ENCODE measurements at places on chromosomes 13 and 19.
A peak's percentile ranks its signal among the peaks of the same experiment; 100 is the strongest.

DNA sequence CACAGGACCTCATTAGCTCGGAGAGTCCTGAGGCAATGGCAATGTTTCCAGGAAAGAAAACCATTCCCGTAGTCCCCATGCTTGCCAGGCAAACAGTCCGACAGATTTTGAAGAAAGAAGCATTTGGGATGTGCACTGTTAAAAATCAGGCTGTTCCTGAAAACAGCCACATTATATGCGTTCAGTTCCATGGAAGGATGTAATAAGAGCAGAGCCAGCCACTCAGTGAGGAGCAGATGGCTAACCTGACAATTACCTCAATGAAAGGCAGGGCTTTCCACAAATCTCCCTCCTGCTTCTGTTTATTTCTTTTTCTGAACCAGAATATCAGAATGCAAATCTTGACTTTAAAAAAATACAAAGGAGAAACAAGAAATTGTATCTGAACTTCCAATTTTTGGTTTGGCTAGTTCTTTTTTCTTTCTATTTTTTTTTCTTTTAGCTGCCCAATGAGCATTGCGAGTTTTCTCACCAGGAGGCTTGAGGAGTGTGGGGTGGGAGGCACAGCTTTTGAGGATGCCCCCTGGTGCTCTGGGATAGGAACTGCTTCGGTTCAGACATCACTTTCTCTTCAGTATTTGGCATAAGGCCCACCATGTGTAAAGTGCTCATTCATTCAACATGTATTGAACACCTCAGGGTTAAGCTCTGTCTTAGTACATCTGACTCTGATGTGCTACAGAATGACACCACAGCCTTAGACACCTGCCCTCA lies 124.2 kb downstream of the TBC1D4 start:
- DNase-seq: peak; percentile 58

- no peak for DNase-seq
These were observed 87.5 kb upstream of the CSNK1A1L start for GRCh38 chr13:37192956-37193355.

DNA sequence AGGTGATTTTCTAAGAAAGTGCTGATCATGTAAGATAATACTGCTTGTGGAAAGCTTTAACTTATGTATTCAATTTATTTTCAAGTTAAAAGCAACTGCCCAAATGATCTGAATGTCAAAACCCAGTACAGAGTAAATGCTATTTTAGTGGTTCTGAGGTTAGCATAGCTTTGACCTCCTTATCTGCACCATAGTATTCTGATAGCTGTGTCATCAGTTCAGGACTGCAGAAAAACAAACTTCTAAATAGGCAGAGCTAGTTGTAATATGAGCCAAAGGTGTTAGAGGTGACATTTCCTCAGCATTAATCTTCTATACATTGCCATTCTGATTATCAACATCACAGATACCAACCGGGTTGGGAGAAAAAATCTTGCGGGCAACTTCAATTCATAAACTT lies 758.7 kb downstream of the SLITRK5 start:
- DNase-seq: no peak

DNA sequence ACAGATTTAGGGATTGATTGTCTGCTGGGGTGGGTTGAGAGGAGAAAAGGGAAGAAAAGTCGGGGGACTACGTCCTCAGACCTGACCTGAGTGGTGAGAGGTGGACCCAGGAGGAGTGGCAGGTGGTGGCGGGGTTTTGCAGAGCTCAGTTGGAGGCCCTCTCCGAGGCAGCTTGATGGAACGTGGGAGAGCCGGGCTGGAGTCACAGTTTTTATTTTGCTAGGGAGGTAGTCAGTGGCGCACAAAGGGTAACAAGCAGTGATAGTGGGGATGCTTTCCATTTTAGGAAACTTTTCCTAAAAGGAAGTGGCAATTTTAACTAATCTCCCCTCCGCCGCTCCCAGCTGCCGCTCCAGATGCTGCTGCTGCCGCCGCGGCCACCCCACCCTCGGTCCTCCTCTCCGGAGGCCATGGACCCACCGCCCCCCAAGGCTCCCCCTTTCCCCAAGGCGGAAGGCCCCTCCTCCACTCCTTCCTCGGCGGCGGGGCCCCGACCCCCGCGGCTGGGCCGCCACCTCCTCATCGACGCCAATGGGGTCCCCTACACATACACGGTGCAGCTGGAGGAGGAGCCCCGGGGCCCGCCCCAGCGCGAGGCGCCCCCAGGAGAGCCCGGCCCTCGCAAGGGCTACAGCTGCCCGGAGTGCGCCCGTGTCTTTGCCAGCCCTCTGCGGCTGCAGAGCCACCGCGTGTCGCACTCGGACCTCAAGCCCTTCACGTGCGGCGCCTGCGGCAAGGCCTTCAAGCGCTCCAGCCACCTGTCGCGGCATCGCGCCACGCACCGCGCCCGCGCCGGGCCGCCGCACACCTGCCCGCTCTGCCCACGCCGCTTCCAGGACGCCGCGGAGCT lies 1.1 kb upstream of the ZNF581 start:
- no peak for DNase-seq

GRCh38 chr13:51687947-51688714 lies 103.9 kb downstream of the WDFY2 start:
- no peak for DNase-seq

DNA sequence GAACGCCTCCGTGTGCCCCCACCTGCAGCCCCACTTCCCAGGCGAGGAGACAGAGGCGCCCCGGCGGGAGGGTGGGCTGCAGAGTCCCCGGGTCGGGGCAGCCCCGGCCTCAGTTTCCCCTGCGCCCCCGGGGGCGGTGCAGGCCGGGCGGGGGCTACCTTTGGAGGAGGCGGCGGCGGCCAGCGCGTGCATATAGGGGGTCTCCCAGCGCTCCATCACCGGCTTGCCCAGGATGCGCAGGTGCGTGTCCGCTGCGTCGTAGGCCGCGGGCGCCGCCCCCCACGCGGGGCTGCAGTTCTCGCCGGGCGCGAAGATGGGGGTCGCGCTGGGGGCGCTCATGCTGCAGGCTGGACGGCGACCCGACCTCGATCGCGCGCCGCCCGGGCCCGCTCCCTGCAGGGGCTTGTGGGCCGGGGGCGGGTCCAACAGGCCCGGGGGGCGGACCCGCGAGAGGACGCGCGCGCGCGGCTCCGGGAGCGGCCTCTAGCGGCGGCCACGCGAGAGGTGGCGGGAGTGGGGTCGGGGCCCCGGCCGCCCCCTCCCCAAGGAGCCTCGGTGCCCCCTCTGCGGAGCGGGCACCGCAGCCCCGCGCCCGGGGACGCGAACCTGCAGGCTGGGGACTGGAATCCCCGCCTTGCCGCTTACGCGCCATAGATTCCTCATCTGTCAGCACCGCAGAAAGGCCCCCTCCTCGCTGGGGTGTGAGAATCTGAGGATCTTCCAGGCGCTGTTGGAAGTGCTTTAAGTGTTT lies at the start of gene GAMT:
GAMT (minus strand) TSS at position 405 of the 751 bp plus-strand sequence; CDS start at position 339, 66 bp downstream.
- no peak for DNase-seq

DNA sequence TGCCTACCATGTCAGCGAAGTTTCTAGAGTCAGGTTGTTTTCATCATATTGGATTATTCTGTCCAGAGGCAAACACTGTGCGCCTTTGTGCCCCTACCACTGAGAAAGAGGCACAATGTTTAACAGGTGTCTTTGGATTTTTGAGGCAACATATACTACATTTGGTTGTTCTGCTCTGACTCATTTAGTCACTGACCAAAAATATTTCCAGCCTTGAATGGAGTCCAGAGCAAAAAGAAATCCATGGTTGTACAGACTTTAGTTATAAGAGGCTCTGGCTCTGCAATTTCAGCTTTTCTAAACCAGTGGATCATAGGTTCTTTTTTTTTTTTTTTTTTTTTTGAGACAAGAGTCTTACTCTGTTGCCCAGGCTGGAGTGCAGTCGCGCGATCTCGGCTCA lies 35.7 kb downstream of the LACC1 start:
- DNase-seq: no peak

- no peak for DNase-seq
These were observed 2.0 kb downstream of the GGN start for GRCh38 chr19:38385804-38386257.

GRCh38 chr13:58843071-58843470 lies 1211.5 kb downstream of the PCDH17 start:
- DNase-seq: no peak

DNA sequence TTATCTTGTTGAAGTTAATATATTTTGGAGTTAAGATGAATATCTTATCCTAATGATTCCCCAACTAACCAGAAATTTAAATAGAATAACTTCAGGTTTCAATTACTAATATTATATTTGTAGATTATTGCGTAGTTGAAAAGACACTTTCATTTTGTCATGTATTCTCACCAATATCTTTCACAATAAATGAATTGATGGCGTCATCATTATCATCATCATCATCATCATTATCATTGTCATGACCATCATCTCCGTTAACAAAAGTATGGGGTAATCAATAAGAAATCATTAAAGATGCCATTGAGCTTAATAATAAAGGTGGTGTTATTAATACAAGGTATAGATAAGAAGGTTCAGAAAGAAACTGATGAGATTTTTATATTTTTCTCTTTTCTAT lies 768.8 kb upstream of the SLC10A2 start:
- no peak for DNase-seq

DNA sequence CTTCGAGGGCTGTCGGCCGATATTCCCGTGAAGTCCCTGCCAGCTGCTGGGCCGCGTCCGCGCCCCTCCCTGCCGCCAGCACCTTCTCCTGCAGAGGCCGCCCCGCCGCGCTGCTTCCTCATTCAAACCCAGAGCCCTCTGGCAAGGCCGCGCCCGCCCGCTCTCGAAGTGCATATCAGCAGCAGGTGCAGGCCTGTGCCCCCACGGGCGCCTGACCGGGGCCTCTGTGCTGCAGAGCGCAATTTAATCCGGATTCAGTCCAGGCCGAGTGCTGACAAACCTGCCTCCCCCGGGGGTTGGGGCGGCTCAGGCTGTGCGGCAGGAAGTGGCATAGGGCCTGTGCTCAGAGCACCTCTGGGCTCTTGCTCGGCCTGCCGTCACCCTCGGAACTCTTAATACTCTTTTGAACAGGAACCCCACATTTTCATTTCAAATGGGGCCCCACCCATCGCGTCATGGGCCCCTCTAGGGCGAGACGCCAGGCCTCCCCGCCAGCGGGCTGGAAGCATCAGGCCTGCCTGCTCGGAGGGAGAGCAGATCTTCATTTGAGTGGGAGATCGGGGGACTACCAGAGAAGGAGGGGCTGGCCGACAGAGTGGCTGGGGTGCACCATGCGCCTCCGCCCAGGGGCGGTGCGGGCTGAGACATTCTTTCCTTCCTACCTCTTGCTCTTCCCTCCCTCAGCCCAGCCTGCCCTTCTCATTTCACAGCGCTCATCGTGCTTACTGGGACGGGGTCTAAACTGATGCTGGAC lies 125.7 kb downstream of the TNFRSF19 start:
- no peak for DNase-seq

- DNase-seq: no peak
These were observed 195.5 kb downstream of the ZNF536 start for GRCh38 chr19:30567536-30568232.

DNA sequence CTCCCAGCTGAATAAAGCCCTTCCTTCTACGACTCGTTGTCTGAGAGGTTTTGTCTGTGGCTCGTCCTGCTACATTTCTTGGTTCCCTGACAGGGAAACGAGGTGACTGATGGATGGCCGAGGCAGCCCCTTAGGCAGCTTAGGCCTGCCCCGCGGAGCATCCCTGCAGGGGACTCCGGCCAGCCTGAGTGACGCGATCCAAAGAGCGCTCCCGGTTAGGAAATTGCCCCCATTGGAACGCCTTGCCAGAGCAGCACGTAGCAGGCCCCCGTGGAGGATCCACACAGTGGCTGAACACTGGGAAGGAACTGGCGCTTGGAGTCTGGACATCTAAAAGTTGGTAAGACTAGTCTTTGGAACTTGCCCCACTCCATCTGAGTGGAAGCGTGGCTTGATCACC lies 296.8 kb upstream of the SGCG start:
- no peak for DNase-seq

DNA sequence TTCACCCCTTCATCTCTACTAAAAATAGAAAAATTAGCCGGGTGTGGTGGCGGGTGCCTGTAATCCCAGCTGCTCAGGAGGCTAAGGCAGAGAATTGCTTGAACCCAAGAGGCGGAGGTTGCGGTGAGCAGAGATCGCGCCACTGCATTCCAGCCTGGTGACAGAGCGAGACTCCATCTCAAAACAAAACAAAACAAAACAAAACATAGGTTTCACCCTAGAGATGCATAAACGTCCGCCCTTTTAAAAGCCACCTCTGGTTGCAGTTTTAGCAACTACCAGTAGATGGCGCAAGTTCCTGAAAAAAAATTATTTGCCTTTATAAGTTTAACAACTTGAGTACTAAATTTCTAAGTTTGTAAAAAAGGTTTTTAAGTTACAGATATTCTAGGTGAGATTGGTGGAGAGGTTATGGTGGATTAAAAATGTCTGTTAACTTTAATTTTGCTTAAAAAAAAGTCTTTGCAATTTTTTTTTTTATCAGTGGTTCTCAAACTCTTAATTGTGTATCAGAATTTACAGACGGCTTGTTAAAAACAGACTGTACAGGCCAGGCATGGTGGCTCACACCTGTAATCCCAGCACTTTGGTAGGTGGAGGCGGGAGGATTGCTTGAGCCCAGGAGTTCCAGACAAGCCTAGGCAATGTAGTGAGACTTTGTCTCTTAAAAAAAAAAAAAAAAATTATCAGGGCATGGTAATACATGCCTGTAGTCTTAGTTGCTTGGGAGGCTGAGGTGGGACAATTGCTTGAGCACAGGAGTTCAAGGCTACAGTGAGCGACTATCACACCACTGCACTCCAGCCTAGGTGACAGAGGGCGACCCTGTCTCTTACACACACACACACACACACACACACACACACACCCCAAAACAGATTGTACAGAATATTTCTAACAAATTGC lies 42.1 kb downstream of the NAA16 start:
- DNase-seq: peak; percentile 75

- DNase-seq: no peak
These were observed 6.5 kb downstream of the TNFSF13B start for GRCh38 chr13:108276060-108276459.

- no peak for DNase-seq
These were observed 848.5 kb downstream of the DACH1 start for GRCh38 chr13:71018544-71018943.

DNA sequence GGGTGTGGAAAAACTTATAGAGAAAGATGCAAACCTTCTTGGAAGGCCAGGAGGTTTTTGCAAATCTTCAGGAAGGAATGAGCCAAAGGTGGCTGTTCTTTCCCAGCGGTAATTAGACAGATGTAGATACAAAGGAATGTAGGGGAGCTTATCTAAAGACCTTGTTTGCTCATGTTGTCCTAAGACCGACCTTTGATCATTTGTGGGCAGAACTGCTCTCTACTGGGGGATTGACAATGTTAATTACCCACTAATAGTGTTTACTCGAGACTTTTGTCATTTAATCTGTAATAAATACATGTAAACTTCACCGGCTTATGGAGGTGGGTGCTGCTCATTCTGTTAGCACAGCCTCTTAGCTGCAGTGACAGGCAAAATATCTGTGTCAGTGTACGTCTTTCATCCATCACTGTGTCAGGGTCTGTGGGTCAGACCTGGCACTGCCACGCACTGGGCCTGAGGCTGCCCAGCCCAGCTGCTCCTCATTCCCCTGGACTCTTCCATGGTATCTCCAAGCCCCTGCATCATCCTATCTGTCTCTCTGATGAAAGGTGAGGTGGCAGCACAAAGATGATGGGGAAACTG lies 68.3 kb downstream of the ZNF431 start:
- no peak for DNase-seq
